ENCODE measurements at places on chromosomes 2 and 18.

GRCh38 chr2:219250049-219250781, 2.8 kb upstream of the TUBA4B start:
- no peak for DNase-seq

GRCh38 chr18:39453356-39453755, 1887.8 kb upstream of the CELF4 start:
- DNase-seq: no peak

DNA sequence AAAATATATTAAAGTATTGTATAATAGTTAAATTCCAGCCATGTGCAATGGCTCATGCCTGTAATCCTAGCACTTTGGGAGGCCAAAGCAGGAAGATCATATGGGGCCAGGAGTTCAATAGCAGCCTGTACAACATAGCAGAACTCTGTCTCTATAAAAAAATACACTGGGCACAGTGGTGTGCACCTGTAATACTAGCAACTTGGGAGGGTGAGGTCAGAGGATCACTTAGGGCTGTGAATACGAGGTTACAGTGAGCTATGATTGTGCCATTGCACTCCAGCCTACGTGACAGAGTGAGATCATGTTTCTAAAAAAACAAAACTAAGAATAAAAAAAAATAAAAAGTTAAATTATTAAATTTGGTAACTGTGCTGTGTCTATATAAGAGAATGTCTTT, 36.1 kb downstream of the ZRANB3 start:
- no peak for DNase-seq

GRCh38 chr18:6487968-6488367, 73.3 kb upstream of the L3MBTL4 start:
- no peak for DNase-seq

GRCh38 chr18:79911344-79912270, 39.8 kb downstream of the SLC66A2 start:
- DNase-seq: no peak

DNA sequence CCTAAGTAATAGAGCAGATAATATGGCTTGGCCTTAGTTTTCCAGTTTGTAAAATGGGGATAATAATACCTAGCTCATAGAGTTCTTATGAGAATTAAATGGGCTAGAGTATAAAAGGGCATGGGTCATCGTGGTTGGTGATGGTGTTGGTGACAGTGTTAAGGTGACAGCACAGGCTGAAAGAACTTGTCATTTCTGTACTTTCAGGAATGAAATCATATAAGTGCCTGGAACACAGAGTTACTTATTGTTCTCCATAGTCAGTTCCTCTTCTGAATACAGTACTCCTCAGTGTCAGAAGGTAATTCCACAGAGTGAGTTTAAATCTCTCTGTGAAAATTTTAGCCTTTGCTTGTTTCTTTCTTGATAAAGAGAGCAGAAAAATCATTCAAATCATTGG, 42.4 kb downstream of the KIF5C start:
- DNase-seq: no peak

GRCh38 chr18:62325806-62326645, 916 bp downstream of the TNFRSF11A start:
- DNase-seq: no peak

- no peak for DNase-seq
These were observed 81.0 kb downstream of the EDAR start for GRCh38 chr2:108907822-108908712.

GRCh38 chr2:218290316-218291261, 1.7 kb downstream of the TMBIM1 start:
- no peak for DNase-seq

DNA sequence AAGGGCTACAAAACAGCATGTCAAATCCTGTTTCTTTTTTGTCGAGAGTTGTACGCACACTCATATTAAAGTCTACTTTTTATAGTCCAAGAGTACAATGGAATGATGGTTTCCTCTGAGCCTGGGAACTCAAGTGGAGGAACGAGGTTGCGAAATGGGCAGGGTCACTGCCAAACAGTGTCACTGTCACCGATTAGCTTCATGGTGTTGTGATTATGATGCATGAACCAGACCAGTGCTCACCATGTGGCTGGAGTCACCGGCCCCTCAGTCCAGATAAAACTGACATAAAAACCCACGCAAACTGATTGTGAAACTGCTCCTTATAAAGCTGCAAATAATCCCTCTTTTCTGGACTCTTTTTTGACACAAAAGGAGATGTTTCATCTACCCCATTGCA, 122.0 kb downstream of the COPS8 start:
- no peak for DNase-seq

DNA sequence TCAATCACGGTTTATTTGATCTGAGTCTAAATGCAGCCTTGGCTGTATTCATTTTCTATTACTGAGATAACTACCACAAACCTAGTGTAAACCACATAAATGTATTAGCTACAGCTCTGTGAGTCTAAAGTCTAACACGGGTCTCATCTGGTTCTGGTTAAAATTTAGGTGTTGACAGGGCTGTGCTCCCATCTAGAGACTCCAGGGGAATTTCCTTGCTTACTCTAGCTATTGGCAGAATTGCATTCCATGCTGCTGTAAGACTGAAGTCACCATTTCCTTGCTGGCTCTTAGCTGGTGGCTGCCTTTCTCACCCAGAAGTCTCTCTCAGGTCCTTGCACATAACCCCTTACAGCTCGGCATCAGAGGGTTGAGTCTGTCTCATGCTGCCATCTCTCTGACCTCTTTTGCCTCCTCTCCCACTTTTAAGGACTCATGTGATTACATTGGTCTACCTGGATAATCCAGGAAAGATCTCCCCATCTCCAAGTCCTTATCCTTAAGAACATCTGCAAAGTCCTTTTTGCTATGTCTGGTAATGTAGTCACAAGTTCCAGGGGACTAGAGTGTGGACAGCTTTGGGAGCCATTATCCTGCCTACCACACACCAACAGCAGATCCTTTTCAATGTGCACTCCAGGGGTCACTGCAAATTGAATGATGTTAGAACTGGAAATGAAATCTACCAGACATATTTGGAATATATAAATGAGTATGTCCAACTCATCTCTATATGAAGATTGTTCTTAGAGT, 207.0 kb upstream of the AGAP1 start:
- DNase-seq: no peak

DNA sequence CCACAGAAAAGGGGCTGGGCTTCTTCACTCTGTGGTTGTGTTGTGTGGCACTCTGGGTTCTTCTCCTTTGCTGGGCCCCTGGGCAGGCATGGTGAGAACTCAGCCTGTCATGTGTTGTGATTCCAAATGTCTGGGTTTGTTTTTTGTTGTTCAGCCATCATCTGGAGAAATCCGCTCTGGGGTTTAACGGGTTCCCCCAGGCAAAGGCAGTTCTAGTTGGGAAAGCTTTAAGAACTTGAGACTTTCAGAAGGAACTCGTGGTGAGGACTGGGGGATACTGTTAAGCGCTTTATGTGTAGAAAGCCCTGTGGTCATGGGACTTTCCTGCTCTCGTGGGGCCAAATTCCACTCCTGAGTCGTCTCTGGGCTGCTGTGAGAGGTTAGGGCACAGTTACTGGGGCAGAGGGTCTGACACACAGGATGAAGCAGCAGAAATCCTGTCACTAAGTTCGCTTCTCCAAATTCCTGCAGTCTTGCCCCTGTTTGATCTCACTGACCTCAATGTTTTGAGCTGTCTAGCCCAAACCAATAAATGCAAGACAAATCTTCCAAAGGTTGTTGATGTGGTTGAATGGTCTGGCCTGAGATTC, 87.7 kb downstream of the RAPGEF4 start:
- no peak for DNase-seq

- DNase-seq: no peak
These were observed 517.7 kb upstream of the MYT1L start for GRCh38 chr2:2848621-2849333.

GRCh38 chr2:219643788-219644398, 16.5 kb downstream of the SLC4A3 start:
- DNase-seq: no peak

- peak; percentile 40 for DNase-seq
These were observed 1.2 kb downstream of the TGOLN2 start for GRCh38 chr2:85326406-85327159.

- DNase-seq: no peak
These were observed 2.2 kb downstream of the CDH19 start for GRCh38 chr18:66601649-66602048.

- no peak for DNase-seq
These were observed 66.1 kb downstream of the LRRFIP1 start for GRCh38 chr2:237693291-237693994.

GRCh38 chr2:191740016-191740419, 62.1 kb downstream of the NABP1 start:
- DNase-seq: peak; percentile 25

DNA sequence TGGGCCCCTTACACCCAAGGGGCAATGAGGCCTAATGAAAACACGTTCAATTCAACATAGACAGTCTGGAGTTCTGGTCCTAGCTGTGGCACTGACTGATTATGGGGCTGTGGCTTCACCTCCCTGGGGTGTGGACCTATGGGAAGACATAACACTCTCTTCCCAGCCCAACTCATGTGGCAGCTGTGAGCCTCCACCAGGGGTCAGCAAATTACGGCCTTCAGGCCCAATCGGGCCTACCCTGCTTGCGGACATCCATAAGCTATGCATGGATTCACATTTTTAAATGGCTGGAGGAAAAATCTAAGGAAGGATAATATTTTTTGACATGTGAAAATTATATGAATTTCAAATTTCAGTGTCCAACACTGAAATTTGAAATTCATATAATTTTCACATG, 101.3 kb downstream of the LOXHD1 start:
- DNase-seq: no peak

GRCh38 chr2:239466061-239466754, 65.4 kb upstream of the HDAC4 start:
- DNase-seq: no peak

DNA sequence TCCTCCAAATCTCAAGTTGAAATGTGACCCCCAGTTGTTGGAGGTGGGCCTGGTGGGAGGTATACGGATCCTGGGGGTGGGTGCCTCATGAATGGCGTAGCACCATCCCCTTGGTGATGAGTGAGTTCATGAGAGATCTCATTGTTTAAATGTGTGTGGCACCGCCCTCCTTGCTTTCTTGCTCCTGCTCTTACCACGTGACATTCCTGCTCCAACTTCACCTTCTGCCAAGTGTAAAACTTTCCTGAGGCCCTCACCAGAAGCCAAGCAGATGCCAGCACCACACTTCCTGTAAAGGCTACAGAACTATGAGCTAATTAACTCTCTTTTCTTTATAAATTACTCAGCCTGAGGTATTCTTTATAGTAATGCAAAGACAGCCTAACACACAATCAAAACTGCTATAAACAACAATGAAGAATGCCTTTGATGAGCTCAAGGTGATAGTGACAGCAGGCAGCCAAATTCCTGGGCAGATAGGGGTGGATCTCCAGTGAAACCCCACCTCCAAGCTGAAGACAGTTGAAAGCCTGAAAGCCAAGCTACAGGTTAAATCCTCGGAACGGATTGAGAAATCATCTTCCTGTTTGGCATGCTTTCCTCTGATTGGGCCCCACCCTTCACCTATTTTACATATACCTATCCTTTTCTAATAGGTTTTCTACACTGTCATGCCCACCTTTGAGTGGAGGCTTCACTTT, 26.9 kb downstream of the MCEE start:
- DNase-seq: no peak

DNA sequence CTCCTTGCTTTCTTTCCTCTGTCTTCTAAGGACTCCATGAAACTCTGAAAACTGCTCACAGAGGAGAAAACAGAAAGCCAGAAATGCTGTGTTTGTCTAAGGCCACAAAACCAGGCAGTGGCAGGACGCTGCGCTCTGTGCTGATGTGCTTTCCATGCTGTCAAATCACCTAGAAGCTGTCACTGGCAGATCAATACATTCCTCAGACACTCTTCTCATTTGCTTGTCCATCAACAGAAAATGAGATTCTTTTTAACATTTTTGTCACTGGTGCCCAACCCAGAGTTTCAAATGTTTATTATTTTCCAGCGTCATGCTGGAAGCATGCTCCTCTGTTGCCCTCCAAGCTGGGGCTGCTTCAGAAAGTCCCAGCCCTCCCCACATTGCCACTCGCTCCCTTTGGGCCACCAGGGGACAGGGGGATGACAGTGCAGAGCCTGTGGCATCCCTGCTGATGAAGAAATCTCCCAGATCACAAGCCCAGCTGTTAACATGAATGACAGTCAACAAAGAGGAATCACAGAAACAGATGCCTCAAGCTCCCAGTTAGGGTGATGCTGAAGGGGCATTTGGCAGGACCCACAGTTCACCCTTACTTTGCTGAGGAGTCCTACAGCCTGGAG, 117.5 kb upstream of the MEIS1 start:
- DNase-seq: no peak

GRCh38 chr2:2266699-2267449, 64.2 kb downstream of the MYT1L start:
- DNase-seq: no peak

DNA sequence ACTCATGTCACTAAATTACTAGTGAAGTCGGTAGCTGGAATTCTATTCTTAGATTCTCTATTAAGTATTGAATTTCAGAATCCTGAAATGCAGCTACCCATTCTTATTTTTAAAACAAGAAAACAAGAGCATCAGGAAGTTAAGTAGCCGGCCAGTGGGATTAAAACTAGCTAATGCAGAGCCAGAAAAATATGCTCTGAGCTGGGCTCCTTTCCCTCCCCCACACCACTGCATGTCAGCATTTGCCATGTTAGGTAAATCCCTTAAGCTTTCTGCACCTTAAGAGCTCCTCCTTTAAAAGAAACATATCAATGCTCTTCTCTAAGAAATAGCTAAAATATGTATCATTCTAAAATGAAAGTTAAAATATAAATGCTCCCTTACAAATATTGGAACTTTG, 72.2 kb upstream of the MFF start:
- no peak for DNase-seq

- no peak for DNase-seq
These were observed 26.5 kb upstream of the RTN4 start for GRCh38 chr2:55076721-55077120.

DNA sequence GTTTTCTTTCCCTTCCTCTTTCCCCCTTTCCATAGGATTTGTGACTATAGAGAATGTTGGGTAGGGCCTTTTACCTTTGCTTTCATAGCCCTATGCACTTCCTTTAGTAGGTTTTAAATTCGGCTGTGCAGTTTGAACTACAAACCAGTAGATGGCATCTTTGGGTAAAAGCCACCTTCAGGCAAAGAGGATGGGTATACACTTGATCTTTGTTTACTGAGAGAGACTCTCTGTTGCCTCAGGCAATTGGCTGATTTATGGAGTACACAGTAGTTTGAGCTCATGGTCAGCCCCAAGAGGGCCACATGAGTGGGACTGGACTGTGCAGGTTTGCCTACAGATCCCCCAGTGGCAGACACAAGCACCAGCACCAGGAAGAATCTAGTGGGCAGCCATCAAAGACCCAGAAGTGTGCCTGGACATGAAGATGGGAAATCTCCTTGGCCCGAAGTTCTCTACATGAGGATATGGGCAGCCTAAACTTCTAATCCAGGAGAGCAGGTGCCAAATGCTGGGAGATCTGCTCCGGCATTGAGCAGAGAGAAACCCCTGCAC, 1304.3 kb upstream of the DDX18 start:
- no peak for DNase-seq

- no peak for DNase-seq
These were observed 11.6 kb downstream of the SPATA3 start for GRCh38 chr2:231007286-231008098.

GRCh38 chr2:204628926-204629712, 83.8 kb downstream of the PARD3B start:
- no peak for DNase-seq

- no peak for DNase-seq
These were observed 79.9 kb upstream of the NDUFV2 start for GRCh38 chr18:9022397-9023155.
